Type B pancreatic cell (in vitro differentiated cells): ENCODE measurements at places on chromosomes 3 and 15.

GRCh38 chr3:102454181-102454580 lies 19.4 kb downstream of the ZPLD1 start:
- DNase-seq = no peak

DNA sequence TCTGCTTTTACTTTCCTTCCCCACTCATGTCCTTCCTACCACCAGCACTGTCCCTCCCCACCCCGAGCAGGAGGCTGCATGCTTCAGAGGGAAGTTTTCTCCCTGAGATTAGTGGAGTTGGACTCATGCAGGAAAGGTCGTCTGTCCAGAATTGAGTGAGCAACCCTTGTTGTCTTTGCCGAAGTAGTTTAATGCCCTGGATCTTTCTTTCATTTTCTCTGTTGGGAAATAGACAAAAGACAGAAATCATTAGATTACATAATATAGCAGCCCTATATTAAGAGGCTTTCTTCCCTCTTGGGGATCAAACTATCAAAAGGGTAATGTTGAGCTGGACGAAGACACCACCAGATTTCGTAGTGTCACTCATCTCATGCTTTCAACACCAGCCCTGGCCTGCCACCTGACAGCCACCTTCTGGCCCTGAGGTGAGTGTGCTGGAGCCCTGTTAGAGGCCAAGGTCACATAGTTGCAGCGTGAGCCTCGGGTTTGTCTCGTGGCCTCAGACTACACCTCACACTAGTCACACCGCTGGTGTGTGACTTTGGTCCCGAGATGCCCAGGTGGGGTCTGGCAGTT lies 231.0 kb downstream of the ITPR1 start:
- no peak for DNase-seq

- no peak for DNase-seq
These were observed 151.8 kb upstream of the DPH6 start for GRCh38 chr15:35697549-35698299.

- DNase-seq = no peak
These were observed 57.7 kb downstream of the SUMF1 start for GRCh38 chr3:4409415-4409814.

DNA sequence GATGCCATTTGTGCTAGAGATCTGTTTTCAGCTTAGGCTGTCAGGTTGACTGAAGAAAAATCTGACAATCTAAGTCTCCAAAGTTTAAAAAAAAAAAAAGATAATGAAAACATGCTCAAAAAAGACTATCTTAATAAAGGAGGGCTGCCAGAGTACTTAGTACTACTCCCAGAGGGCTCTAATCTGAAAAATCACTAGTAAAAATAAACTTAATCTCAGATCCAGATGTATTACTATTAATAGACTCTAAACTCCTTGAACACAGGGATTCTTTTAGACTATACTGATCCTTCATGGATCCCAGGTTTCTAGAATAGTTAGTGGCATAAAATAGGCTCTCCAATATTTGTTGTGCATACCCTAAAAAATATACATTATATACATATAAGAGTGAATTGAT lies 34.0 kb downstream of the TOPBP1 start:
- no peak for DNase-seq

GRCh38 chr15:35583863-35584528 lies 38.0 kb upstream of the DPH6 start:
- DNase-seq = no peak

DNA sequence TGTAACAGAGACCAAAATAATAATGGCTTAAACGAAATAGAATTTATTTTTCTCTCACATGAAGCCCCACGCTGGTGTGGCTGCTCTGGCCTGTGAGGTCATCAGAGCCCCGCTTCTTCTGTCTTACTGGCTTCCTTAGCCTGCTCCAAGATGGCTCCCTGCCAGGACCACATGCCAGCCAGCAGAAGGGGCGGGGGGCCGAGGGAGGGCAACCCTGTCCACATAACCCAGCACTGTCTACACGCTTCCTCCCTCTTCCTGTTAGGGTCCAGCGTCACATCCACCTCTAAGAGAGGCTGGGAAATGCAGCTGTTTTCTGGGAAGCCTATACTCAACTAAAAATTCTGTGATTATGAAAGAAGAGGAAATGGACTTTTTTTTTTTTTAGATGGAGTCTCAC lies 107.9 kb upstream of the DLG1 start:
- no peak for DNase-seq

DNA sequence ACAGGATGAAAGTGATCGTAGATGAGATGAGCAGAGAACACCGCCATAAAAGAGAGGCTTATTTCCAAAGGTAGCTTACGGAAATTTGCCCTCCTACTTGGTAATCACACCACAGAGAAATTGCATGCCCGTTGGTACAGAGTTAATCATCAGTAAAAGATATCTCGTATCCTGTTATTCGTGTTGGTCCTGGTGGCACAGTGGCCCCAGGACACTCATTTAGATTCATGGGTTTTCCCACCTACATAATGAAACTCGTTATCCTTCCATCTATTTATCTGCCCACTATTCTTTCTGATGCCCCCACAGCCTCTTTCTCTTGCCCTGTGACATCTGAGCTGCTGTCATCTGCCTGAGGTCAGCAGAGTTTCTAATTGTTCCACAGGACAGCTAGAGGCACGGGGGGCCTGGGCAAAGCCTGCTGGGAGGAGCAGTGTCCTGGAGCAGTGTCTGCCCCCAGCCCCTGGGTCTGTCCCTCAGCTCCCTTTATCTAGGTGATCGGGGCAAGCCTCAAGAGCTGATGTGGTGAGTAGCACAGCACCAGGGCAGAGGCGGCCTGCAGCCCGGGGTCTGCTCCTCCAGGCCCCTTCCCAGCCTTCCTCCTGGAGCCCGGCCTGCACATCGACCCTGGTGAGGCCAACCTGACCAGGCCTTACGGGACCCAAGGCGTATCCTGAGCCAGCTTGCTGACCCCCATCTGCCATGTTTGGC lies 42.2 kb downstream of the PXYLP1 start:
- no peak for DNase-seq

- DNase-seq = no peak
These were observed 78.2 kb downstream of the ATG7 start for GRCh38 chr3:11350374-11350773.

DNA sequence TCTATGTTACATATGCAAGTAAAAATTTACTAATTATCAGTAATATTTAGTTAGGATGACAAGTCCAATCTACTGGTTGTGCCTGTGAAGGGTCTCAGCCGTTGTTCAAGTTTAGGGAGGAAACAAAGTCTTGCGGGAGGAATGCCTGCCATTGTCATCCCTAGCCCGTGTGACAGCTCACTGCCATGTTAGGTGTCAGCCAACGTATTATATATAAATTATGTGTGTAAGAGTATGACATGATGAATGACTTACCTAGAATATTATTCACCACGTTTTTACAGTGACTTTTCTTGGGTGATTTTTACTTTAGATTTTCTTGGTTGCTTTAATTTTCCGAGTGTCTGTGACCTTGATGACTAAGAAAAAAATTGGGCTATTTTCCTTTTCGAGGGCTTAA lies 614.4 kb upstream of the MDFIC2 start:
- no peak for DNase-seq

DNA sequence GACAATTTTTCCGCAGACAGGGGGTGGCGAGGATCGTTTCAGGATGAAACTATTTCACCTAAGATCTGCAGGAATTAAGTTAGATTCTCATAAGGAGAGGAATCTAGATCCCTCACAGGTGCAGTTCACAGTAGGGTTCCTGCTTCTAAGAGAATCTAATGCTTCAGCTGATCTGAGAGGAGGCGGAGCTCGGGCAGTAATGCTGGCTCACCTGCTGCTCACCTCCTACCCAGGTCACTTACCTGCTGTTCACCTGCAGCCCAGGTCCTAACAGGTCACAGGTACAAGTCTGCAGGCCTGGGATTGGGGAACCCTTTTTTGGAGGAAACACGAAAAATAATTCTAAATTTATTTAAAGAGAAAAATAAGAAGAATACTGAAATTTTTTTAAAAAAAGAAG lies 406.8 kb downstream of the MCTP2 start:
- no peak for DNase-seq

DNA sequence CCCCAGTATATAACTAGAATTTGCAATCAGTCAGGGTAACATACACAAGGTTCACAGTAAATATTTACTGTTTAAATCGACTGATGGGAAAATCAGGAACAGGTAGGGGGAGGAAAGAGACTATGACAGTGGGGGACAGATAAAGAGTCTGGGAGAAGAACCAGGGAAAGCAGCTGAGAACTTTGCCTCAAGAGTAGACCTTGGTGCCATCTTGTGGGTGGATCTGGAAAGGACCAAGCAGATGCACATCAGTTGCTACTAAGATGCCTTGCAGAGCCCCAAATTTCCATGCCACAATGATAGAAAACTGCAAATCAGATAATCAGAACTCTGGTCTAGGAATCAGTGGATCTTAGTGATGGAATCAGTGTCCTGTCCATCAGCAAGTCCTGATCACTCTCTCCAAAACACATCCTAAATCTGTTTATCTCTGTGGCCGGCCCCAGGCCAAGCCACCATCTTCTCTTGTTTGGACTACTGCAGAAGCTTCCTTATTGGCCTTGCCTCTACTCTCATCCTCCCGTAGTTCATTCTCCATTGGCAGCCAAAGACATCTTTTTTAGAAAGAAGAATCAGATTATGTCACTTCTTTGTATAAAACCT lies 62.7 kb downstream of the PDE8A start:
- no peak for DNase-seq

DNA sequence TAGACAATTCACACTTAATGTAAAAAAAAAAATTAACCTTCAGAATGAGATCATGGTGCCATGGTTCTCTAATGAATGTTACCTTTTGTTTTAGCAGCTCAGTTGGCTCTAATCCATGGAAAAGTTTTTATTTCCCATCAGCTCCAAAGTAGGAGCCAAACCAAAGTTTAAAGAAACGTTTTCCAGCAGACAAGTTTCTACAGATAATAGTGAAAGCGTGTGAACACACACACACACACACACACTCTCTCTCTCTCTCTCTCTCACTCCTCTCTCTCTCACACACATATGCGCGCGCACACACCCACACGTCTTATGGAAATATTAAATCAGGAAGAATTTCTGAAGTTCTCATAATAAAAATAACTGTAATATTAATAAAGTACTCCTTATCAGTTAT lies 46.9 kb downstream of the MBNL1 start:
- DNase-seq = no peak

DNA sequence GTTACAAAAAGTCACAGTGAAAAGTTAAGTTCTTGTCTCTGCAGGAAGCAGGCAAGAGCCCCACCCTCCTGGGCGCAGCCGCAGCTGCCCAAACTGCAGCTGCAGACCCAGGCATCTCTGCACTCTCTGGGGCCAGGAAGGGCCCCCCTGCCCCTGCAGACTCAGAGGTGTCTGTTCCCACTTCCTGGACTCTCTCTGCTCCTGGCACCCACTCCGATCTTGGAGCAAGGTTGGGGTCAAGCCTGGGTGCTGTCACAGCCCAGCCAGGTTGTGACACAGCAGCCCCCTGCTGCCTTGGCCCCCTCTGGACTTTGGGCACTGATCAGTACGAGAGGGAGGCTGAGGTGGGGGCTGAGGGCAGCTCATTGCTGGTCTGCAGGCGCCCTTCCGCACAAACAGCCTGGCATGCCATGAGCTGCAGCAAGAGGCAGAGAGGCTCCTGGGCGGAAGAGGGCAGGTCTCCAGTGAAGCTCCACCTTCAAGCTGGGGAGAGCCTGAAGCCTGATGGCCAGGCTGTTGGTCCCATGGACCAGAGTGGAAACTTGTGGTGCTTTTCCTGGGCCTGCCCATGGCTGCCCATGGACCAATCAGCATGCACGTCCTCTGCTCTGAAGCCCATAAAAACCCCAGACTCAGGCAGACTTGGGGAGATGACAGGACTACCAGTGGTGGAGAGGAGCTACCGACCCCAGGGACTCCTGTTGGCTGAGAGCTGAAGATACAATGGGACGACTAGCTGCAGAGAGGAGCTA lies 42.9 kb upstream of the LRRFIP2 start:
- no peak for DNase-seq

DNA sequence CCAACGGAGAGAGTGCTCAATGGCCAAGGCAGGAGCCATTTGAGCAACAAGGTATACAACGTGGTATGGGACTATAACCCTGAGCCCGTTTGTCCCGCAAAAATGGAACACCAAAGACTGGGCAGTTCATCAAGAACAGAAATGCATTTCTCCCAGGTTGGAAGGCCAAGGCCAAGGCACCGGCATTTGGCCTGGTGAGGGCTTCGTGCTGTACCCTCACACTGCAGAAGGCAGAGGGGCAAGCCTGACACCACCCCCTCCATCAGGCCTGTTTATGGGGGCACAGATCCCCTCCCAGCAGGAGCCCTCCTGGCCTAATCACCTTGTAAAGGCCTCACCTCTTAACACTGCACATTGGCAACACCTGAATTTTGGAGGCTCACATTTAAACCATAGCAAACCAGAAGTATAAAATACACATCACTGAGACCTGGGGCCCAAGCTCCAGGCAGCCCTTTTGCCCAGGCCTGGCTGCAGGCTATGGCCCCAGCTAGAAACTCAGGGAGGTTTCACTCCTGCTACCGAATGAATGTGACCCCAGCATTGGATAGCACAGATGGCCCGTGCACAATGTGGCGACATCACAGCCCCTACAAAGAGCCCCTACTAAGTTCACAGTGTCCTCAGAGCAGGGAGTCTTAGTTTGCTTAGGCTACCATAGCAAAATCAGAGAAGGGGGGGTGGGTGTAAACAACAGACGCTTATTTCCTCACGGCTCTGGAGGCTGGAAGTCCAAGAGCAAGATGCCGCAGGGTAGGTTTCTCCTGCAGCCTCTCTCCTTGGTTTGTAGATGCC lies 47.1 kb downstream of the KLF15 start:
- peak; percentile 56 for DNase-seq

DNA sequence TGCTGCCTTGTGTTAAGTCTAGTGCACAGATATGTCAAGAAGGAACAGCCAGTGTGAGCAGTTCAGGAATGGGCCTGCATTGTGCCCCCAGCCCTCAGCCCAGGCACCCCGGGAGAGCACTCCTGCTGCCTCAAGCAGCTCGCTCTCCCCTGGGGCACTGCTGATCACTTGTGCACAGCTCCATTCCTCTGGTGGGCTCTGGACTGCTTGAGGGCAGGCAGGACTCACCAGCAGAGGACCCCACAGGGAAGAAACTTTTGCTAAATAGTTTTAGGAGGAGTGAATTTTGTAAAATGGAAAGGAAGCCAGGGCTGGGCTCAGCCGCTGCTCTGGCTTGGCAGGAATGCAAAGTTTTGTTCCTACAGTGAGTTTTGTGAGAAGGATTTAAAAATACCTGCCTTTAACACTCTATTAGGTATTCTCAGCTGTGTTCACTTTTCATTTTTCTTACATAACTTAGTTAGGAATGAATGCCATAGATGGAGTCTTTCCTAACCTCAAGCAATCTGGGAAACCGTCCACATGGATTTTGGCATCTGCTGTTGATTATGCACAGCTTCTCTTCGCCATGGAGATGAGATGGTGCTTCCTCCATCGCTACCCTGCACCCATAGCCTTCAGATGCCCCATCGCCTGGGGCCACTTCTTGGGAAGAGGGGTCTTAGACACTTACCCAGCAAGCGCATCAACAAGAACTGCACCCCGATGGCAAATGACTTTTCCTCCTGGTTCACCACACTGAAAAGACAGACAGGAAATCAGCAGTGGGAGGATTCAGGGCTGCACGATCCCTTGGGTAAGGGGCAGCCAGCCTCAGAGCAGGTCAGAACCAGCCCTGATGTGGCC lies 42.3 kb upstream of the RAB6B start:
- peak; percentile 45 for DNase-seq

GRCh38 chr3:167754049-167754448 lies 18.5 kb downstream of the SERPINI1 start:
- no peak for DNase-seq
